Fibroblast of villous mesenchyme (primary cell): ENCODE measurements at places on chromosomes 7 and 10.

- DNase-seq = peak; percentile 58
Observed at GRCh38 chr7:81887098-81888090, 117.5 kb upstream of the HGF start.

- no peak for DNase-seq
Observed at GRCh38 chr7:37110660-37111424, 337.8 kb downstream of the ELMO1 start.

DNA sequence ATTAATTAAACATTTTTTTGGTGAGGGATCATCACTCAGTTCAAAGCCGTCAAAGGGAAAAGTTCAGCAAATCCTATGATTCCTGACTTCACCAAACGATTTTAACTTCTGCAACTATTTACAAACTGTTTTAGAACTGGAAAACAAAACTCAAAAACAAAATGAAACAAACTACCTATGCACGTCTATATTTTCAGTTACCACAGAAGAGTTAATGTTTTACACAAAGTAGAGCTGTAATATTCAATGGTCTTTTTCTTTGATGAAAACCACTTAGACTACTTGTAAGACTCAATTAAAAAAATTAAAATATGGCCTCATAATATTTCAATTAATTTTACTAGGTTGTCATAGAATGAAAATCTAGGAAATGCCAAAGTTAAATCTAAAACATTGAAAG is 131.5 kb downstream of the ATE1 start:
- DNase-seq = no peak

DNA sequence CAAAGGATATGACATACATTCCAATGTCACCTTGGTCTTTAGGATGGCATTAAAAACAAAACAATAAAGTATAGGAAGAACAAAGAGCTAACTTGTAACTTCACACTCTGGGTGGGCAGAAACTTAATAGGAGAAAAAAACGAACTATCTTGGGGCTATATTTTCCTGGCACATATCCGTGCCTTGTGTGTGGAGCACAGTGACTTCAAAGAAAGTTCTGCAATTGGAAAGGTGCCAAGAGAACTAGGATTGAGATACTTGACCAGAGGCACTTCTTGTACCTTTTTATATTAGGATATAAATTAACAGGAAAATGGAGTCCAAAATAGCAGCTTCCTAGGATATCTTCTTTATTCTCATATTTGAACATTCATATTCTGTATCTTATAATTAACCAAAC is 148.4 kb downstream of the SEMA3D start:
- DNase-seq = no peak

- no peak for DNase-seq
Observed at GRCh38 chr10:29083096-29083495, 205.8 kb upstream of the LYZL1 start.

GRCh38 chr7:83476511-83477050 is 172.4 kb downstream of the SEMA3E start:
- DNase-seq = no peak

DNA sequence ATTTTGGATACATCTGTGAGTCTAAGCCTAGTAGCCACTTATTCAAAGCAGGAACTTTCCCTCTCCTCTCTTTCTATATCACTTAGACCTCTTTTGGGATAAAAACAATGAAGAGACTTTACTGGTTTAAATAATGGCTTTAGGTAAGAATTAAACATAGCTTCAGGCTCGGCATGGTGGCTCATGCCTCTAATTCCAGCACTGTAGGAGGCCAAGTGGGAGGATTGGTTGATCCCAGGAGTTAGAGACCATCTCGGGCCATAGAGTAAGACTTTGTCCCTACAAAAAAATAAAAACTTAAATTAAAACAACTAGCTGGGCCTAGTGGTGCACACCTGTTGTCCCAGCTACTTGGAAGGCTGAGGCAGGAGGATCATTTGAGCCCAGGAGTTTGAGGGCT is 304.3 kb downstream of the THSD7A start:
- DNase-seq = no peak

DNA sequence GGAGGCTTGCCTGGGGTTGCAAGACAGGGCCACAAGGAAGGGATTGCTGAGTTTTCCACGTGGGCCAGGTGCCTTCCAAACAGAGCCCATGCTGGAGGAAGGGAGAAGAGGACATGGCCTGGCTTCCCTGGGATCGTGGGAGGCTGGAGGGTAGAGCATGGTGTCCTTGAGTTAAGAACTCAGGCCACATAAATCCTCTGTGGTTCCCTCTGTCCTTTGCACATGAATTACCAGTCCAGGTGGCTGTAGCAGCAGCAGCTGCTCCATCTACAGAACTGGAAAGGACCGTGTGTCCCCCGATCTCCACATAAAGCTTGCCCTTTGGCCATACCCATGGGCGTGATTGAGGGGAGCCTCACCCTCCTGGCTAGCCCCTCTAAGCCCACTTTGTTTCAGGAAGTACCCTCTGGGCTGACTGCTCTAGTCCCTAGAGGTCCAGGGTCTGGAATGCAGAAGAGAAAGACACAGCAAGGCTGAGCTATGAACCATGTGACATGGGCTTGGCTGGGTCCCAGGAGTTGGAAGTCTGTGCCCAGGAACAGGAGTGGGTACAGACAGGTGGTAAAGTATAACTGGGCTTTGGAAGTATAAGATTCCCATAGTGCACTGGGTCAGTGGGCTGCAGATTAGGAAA is 84.9 kb downstream of the C10orf105 start:
- no peak for DNase-seq

- no peak for DNase-seq
Observed at GRCh38 chr7:122315507-122316466, 11.2 kb upstream of the FEZF1 start.

DNA sequence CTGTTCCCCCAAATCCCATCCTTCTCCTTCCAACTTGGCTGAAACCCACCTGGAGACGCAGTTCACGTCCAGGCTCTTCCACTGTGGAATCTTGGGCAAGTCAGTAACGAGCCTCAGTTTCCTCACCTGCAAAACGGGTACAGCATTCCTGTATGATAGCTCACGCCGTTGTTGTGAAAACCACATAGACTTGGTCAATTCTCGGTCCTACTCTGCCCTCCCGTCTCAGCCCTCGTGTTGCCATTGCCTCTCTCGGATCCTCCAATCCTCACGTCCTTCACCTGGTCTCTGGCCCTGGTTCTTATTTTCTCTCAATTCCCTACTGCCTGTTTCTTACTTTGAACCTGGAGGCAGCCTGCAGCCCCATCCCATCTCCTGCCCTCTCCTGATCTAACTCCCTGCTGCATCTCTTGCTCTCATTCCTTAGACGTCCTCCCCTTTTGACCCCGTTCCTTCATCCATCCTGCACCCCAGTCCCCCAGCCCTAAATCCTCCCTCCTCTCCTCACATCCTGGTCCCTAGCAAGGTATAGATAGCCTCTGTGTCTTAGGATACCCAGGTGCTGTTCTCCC is 2.0 kb upstream of the MUC12 start:
- DNase-seq = no peak

DNA sequence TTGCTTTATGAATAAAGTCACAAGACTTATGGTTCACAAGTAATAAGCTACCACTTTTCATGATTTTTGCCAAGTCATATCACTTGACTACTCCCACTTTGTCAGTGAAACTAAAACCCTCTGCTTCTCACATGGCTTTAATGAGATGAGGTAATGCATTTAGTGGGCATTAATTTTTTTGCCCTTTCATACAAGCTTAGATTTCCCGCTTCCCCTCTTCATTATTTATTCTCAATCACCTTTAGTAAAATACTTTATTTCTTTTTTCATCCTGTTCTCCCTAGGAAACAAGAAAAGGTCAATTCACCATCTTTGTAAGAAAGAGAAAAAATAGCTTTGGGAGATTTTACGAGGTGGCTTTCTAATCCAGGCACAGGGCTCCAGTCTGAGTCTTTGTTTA is 109.6 kb upstream of the STARD3NL start:
- no peak for DNase-seq

DNA sequence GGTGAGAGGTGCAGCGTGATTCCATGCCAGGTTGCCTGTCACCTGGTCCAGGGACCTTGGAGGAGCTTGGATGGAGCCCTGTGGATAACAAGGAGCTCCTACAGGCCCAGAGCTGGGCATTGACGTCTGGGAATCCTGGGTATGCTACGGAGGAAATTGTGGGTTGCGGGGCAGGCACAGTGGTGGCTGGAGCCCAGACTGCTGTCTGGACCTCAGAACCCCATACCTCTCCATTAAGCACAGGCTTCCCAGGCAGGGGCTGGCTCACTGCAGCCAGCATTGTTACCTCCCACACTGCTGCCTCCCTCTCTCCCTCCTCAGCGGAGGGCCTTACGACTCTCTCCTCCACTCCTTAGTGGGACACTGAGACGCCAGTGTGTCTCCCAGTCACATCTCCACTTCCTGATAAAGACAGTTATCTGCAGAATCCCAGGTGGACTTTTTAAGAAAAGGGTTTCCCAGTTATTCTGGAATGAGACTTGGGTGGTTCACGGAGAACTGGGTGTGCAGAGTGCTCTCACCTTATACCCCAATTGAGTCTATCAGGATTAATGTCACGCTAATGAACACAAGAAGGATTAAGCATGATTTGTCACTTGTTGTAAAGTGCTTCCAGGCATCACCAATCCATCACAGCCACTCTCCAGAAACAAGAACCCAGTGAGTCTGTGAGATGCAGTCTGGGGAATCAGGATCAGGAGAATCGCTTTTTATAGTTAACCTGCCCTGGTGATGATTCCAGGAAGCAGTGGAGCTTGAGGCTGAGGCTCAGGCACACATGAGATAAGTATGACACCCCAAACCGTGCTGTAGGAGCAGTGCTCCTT is 309.4 kb downstream of the RPS24 start:
- DNase-seq = no peak

GRCh38 chr7:3747467-3747866 is 446.4 kb downstream of the SDK1 start:
- no peak for DNase-seq

DNA sequence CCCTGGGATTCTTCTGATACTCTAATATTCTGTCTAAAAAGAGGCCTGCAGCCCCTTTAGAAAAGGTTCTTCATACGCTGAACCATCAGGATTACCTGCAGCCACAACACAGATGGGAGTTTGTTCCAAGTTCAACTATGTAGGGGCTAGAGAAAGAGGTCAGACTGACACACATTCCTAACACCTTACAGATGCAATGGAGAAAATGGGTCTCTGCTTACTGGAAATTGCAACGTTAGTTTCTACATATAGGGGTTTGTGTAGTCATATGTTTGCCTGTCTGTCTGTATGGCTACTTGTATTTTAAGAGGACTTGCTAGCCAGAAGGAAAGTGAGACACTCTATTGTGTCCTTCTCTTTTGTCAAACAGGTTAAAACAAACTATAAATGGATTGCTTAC is 618.5 kb downstream of the INHBA start:
- no peak for DNase-seq

DNA sequence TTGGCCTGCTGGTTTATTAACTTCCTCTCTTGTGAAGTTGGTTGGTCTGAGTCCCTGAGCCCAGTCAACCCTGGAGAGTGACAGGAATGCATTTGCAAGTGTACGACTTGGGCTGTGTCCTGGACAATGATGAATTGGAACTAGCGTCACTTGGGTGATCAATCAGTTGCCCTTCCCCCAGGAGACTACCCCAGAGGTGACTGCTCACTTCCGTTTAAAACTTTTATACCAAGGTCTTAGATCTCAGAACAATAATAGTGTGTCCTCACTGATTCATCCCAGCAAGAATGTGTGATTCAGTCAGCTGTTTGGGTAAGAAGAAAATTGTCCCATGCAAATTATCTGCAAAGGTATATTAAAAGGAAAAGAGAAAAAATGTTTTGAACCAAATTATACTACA is 102.9 kb upstream of the ARMC3 start:
- DNase-seq = no peak

DNA sequence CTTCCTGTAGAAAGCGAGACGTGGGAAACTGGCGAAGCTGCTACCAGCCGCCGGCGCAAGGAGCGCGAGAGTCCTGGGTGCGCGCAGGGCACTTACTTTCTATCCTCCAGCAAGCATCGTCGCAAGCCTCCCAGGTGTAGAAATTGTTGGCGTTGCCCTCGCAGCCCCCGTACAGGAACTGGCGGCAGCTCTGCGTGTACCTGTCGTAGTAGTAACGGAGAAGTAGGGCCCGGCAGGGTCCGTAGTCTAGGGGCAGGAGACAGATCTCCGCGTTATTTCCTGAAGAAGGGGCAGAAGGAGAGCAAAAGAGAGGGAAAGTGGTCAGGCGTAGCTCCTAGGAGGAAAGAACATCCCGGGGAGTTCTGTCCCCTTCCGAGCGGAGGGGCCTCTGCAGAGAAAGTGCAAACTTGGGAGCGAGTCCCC is 501 bp downstream of the TFPI2 start:
- DNase-seq = peak; percentile 79

GRCh38 chr10:43231523-43232078 is 35.3 kb downstream of the RASGEF1A start:
- DNase-seq = no peak

DNA sequence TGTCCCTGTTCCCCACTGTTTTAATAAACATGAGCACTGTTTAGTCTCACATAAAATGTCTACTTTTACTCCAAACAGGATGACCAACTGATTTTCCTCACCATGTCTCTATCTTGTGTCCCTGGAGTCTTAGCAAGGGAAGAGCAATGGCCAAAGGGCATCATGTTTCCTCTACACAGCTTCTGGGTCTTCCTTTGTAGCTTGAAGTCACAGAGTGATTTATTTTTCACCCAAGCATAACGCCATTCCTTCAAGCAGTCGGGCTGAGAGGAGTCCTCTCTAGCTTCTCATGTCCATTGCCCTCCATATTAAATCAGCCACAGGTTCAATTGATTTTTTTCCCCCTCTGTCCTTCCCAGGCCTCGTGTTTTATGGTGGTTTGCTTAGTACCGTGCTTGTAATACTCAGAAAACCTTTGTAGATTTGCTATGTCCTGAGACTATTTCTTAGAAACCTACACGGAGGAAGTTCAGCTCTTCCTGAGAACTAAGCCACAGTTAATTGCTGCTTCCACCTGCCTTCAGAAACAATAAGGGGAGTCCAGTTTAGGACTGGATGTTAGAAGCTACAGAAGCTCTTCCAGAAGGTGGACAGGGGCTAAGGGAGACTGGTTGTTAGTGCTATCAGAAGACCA is 178.8 kb downstream of the CREB5 start:
- no peak for DNase-seq

DNA sequence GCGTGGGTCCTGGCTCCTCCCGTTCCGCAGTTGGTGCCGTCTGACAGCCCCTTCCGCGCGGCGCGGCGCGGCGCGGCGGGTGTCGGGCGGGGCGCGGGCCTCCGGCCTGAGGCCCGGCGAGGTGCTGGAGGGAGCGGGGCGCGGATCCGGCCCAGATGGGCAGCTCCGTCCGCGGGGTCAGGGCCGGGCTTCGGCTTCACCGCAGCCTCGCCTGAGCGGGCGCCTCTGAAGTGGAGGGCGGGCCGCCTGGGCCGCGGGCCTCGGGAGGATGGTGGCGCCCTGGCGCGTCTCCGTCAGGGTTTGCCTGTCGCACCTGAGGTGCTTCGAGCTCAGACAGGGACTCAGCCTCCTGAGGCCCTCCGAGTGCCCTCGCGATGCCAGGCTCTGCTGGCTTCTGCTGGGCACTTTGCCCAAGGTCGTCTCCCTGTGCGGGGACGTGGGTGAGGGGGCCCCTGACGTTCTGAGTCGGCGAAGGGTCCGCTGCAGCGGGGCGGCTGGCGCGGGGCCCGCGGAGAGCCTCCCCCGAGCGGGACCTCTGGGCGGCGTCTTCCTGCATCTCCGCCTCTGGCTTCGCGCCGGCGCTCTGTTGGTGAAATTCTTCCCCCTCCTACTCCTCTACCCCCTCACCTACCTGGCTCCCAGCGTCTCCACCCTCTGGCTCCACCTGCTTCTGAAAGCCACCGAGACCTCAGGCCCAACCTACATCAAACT is 473 bp downstream of the ADCK2 start:
- peak; percentile 13 for DNase-seq

- peak; percentile 58 for DNase-seq
Observed at GRCh38 chr7:47792521-47793121, 155.6 kb downstream of the PKD1L1 start.

GRCh38 chr10:128835361-128835760 is 631.7 kb upstream of the MGMT start:
- DNase-seq = no peak
